ENCODE measurements at places on chromosomes 7 and 10. TPM values are rescaled to one million over a fixed set of nuclear protein-coding genes. Genes with fewer than 3 reads are reported as not detected.

- DNase-seq: no peak
Observed at GRCh38 chr10:48821692-48822091, 117.9 kb downstream of the LRRC18 start.

GRCh38 chr10:29692121-29692539, 57.4 kb upstream of the SVIL start:
- DNase-seq: no peak

DNA sequence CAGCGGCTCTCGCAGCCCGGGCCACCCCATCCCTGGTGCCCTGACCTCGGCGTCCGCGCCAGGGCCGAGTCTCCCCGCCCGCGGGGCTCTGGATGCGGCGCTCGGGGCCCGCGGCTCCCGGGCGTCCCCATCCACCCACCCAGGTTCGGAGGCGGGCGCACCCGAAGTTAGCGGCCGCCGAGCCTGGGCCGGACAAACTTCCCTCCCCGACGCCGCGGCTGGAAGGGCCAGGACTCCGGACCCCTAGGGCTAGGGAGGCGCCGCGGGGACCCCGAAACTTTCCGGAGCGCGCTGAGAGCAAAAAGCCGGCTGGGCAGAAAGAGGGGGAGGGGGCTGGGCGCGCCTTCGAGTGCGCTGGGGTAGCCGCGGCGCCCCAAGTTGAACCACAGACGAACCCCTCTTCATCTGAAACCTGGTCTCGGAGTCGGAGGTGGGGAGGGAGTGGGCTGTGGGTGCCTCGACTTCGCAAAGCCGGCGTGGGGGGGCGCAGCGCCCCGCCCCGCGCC, 3.7 kb upstream of the ELFN1 start:
- DNase-seq: peak; percentile 20

GRCh38 chr10:114565066-114565465, 93.0 kb downstream of the ABLIM1 start:
- no peak for DNase-seq

DNA sequence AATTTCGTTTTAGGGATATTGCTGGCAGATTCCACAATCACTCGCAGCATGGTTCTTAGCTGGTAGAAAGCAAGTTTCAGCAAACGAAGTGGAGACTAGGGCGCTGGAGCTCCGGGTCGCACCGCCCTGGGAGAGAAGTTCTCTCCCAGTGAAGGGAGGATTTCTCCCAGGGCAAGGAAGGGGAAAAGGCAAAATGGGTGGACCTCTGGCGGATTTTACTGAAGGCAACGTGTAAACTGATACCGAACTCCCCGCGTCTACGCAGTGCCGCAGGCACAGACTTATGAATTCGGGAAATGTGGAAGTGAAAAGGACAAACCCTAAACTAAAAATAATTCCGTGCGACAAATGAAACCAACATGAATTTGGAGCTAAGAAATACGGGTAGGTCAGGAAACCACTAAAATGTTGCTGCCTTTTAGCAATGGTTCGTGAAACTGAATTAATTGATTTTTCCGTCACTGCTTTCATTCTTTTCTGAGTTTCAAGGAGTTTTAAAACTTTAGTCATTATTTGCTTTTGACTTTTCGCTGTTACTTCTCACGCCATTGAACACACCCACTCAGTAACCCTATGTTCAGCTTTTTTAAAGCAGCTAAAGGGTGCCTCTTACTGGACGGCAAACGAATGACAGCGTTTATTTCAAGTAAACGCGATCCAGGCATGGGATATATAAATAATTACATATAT, at the start of gene MYOF:
Gene MYOF, minus strand, starts transcription at position 190 of the 690 bp plus-strand sequence. Its CDS starts 140 bp downstream, at position 50.
- peak; percentile 73 for DNase-seq

- DNase-seq: no peak
Observed at GRCh38 chr10:42697926-42698325, 59.6 kb upstream of the ZNF33B start.

GRCh38 chr7:37942934-37943610, 22.6 kb downstream of the EPDR1 start:
- DNase-seq: peak; percentile 67

- no peak for DNase-seq
Observed at GRCh38 chr10:103501186-103501585, 7.7 kb downstream of the NEURL1 start.

DNA sequence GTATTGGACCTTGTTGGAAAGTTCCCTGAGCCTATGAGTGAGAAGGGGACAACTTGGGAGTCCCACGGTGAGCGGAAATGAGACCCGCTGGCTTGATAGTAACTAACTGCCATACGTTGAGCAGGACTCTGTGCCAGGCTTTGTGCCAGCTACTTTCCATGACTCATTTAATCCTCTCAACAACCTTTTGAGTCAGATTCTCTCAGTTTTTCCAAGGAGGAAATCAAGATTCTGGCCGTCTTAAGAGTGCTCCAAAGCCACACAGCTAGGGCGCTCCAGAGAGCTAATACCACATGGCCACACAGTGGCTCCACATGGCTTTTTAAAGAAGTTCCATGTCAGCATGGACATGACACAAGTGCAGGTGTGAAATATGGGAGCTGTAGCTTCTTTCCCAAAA, 55.7 kb downstream of the NOD1 start:
- no peak for DNase-seq

DNA sequence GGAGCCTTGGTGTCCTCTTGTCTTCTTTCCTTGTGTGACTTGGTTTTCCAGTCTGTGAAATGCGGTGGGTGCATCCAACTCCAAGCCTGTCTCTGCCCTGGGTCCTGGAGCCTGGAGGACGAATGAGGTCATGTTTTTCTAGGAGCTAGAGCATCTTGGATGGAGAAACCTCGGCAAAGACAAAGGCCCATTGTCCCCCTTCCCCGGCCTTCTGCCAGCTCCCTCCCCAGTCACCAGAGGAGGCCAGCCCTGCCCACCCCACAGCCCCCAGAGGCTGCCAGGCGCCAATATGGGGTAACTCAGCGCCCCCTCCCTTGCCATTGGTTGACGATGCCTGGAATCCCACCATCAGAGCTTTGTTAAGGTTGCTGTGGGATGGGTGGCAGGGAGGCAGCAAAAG, 40.4 kb downstream of the KCTD7 start:
- no peak for DNase-seq

DNA sequence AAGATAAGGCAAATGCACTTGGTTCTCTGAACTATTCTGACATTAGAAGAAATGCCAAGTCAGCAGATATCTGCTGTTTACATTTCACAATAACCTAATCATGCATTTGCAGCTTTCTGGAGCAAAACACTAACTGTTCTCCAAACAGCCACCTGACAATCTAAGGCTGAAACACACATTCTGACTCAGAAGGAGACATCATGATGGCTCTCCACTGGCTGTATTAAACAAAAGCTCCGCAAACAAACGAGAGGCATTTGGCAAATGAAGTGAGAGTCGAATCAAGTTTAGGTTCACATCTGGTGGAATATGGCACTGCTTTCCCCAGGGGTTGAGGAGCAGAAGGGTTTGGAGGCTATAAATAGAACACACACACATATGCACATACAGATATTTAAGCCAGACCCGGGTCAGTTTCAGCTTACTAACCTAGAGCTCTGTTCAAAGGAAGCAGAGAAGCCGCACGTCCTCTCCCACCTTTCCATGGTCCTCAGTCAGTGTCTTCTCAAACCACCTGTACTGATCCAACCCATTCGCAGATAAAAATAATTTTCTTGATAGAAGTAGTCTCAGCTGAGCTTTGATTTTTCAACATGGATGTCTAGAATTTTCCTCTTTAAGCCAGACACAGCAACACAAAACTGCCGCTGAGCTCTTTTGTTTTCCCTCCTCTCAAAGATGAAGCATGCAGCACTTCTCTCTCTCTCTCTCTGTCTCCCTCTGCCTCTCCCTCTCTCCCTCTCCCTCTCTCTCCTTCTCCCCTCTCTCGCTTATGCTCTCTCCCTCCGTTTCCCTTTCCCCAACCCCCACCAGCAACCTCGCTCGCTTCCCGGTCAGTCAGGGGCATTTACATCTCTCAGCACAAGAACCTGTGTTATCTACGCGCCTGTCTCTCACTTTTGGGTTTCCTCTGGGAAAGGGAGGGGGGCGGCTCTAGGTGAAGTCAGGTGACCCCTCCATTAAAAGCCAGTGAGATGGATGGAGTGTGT, 682.8 kb downstream of the MAGI2 start:
- DNase-seq: no peak

DNA sequence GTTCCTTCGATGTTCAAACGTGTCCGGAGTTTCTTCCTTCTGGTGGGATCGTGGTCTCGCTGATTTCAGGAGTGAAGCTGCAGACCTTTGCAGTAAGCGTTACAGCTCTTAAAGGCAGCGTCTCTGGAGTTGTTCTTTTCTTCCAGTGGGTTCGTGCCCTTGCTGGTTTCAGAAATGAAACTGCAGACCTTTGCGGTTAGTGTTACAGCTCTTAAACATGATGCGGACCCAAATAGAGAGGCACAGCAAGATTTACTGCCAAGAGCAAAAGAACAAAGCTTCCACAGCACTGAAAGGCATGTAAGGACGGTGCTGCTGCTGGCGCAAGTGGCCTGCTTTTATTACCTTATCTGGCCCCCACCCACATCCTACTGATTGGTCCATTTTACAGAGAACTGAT, 931.4 kb downstream of the IPMK start:
- DNase-seq: no peak

GRCh38 chr10:102119417-102120141, 589 bp downstream of the LDB1 start:
- no peak for DNase-seq

GRCh38 chr10:43421519-43421918, 12.5 kb upstream of the HNRNPF start:
- no peak for DNase-seq

- no peak for DNase-seq
Observed at GRCh38 chr7:141290973-141291372, 217.1 kb downstream of the TMEM178B start.

DNA sequence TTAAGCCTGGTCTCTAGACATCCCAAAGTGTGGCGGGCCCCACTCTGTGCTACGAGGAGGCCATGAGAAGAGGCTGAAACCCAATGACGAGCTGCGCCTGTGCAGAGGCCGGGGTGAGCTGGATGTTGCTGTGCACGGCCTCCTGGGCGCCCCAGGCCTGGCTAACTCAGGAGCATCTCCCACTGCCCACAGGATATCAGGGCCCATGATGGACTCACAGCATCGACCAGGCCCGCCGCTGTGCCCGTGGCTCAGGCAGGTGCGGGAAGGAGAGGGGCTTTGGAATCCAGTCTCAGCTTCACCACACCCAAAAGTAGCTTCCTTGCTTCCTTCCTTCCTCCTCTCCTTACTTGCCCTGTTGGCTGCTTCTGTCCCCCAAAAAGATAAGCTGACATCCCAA, 4.6 kb upstream of the CNPY1 start:
- no peak for DNase-seq

DNA sequence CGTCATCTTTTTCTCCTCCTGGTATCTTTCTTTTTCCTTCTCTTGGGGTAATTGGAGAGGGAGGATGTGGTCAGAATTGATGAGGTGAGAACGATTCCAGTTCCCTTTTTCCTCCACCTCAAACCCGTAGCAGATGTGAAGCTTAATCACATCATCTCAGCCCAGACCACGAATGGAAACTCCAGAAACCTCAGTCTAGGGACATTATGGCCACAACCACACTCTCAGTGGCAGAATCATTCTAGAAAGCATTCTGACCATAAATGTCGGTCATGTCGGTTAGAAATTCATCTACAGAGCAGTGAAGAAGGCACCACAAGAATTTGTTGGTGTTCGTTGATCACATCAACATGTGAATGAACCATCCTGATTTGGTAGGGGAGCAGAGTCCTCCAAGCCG, 78.7 kb downstream of the GATA3 start:
- no peak for DNase-seq

GRCh38 chr10:54363390-54363789, 437.6 kb downstream of the PCDH15 start:
- no peak for DNase-seq

DNA sequence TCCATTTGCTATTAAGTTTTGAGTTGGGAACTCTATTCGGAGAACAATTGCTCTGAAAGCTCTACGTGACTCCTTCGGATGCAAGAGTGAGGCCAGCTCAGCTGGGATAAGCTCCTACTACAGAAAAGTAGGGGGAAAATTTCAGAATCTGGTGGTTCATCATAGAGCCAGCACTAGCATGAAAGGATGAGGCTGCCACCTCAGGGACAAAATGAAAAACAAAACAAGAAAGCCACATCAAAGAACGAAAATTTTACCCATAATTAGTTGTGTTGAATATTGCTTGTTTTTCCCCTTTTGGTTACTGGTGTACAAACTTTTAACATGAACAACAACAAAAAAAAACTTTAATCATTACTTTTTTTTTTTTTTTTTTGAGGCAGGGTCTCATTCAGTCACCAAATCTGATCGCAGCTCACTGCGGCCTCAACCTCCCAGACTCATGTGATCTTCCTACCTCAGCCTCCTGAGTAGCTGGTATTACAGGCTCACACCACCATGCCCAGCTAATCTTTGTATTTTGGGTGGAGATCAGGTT, 39.7 kb upstream of the NFE2L3 start:
- no peak for DNase-seq

- DNase-seq: no peak
Observed at GRCh38 chr10:61529208-61529607, 76.0 kb upstream of the TMEM26 start.

DNA sequence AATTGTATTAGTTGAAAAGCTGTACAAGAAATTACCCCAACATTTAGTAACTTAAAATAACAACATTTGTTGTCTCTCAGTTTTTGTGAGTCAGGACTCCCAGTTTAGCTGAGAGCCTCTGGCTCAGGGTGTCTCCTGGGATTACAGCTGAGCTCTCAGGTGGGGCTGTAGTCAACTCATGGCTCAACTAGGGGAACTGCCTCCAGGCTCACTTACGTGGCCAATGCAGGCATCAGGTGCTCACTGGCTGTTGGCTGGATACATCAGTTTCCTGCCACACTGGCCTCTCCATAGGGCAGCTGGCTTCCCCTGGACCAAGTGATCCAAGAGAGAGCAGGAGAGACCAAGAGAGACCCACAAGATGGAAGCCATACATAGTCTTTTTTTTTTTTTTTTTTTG, 17.5 kb downstream of the CCNY start:
- no peak for DNase-seq

DNA sequence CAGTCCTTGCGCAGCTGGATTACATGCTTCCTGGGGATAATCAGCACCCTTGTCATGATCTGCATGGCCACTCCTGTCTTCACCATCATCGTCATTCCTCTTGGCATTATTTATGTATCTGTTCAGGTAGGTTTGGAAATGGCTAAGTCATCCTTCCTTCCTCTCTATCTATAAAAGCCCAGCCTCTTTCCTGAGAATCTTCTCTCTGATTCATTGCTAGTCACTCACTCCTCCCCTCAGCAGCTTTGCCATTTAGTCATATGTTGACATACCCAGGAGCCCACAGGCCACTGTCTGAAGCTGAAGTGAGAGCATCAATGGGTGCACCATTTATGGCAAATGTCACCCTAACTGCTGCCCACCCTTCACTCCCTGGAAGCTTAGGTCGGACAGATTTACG, 52.0 kb downstream of the ABCC2 start:
- DNase-seq: no peak

Gene DLG5
- 51.0 TPM for total RNA-seq

Gene CAV1
- total RNA-seq: 15.9 TPM

Gene DNAH11
- 1.9 TPM for total RNA-seq

Gene TDRD1
- total RNA-seq: not detected

Gene CRTAC1
- not detected for total RNA-seq

Gene CYP2C9
- 4.9 TPM for total RNA-seq

Gene SLC26A3
- not detected for total RNA-seq

Gene SLC13A4
- total RNA-seq: not detected

Gene ZNF37A
- total RNA-seq: 8.1 TPM

Gene MYH16
- total RNA-seq: 0.97 TPM

Gene CHAT
- not detected for total RNA-seq

Gene LRRN3
- total RNA-seq: not detected

All from Calu3 (cell line).